ENCODE measurements at places on chromosomes 5 and 9. TPM values are rescaled to one million over a fixed set of nuclear protein-coding genes. Genes with fewer than 3 reads are reported as not detected.

The TRIO gene
- 190 TPM for total RNA-seq

DNA sequence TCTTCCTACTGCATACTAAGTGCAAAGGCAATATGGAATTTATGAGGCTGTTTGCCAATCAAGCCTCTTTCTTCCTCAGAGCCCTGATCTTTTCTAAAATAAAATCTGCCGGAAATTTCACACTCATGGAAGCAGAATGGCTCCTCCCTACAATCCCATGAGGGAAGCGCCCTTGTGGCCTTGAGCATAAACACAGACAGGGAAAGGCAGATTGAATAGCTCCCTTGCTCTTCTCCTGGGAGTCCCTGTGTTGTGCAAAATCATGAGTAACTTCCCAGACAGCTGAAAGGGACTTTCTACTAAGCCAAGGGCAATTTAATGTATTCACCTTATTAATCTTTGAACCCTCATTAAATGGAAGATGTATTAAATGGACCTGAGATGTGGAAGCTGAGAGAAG is 226.1 kb upstream of the PIK3R1 start:
- peak; percentile 19 for DNase-seq

The SLC6A18 gene
- not detected for total RNA-seq

GRCh38 chr5:94467954-94468930 is 150.2 kb downstream of the KIAA0825 start:
- DNase-seq, result no peak

The FGF18 gene
- total RNA-seq, result not detected

DNA sequence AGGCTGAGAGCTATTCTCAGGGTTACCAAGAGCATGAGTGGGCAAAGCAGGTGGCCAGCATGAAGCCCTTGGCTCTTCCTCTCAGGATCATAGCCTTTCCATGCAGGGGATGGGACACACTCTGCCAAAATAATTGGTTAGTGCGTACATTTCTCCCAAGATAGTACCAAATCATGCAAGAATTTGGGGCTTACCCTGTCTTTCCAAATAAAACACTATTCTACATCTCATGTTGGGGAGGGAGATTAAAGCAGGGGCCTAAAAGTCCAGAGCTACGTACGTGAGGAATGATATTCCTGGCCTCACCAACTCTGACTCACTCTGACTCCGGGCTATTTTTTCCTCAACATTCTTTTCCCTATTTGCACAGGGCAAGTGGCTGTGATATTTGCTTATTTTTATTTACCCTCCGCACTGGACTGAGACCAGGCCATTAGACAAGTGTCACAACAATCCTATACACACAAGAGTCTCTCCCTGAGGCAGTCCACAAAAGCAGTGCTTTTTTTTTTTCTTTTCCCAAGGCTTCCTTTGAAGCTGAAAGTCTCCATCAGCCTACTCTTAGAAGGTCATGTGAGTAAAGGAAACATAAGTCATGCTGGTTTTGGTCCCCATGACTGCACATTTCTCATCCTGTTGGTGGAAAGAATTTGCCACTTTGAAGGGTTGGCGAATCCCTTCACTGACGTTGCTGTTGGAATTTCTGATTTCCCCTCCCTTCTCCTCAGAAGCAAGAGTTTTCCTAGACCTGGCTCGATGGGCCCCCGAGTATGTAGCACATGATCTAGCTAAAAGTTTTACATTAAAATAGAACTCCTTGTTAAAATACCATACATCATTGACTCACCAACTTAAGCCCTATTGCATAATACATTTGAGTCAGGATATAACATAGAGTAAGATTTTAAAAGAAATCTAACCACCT is 40.0 kb downstream of the TMEM252 start:
- DNase-seq, result no peak

GRCh38 chr5:42400474-42400873 is 22.8 kb upstream of the GHR start:
- no peak for DNase-seq

The FAM221B gene
- not detected for total RNA-seq

DNA sequence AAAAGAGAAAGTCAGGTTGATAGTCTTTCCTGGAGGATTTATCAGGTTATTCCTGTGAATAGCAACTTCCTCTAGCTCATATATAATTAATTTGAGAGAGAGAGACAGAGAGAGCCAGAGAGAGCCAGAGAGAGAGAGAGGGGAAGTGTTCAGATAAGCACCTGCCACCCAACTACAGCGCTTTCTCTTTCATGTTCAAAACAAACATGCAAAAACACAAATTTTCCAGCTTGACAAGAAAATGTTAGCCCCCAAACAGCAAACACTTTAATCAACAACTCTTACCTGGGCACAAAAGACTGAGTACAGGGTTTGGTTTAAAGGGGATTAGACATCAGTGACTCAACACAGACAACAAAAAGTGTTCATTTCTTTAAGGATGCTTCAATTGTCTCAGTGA is 61.7 kb upstream of the PLPP6 start:
- no peak for DNase-seq

DNA sequence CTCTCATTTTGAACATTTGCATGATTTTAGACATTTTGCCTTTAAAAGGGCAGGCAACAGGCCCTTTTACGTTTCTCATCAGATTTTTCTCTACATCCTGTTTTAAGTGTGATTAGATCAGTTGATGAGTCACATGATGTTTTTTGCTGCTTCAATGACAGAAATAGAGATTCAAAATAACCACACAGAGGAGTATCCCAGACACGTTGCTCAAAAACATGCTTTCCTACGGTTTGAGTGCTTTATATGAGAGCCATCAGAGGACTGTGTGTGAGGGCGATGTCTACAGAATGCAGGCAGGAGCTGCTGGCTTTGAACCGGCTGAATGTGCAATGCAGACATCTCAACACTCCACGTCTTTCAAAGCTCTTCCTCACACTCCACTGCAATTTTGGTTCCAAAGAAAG is 42.1 kb downstream of the OTULIN start:
- peak; percentile 62 for DNase-seq

DNA sequence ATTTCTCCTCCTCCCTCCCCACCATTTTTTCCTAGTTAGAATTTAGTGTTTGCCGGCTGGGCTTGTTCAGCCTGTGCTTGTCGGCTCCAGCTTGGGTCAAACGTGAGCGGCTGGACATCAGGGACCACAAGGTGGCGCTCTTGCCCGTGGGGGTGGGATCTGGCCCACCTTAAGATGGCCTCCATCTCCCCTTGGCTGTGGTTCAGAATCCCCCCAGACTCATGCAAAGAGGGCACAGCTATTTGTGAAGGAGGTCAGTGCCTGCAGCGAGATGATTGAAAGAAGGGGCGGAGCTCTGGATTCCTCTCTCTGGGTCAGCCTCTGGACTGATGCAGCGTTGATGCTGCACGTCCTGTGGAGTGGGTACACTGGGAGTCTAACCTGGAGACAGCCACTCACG is 283.3 kb upstream of the TUT7 start:
- no peak for DNase-seq

GRCh38 chr9:113477661-113478060 is 14.1 kb downstream of the RGS3 start:
- DNase-seq, result no peak

DNA sequence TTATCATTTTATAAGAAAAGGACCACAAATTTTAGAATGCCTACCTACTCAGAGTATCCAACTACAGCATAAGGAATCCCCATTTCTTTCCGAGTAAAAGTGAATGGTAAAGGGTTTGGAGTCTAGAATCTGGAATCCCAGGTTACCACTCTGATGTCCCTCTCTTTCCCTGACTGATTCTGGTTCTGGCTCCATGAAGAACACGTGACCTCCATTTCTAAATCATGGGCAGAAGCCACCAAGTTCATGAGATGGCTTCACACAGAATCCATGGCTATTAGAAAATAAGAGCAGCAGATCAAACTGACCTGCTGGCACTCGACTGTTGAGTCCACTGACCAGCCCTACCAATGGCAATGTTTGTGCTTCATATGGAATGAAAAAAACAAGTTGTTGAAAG is 40.7 kb downstream of the PFDN1 start:
- DNase-seq, result no peak

GRCh38 chr9:110432253-110432652 is 94.6 kb upstream of the TXNDC8 start:
- no peak for DNase-seq

- no peak for DNase-seq
Measured at GRCh38 chr9:108967916-108968315, 33.7 kb downstream of the ABITRAM start.

The LPAR1 gene
- total RNA-seq, result 0.17 TPM

- peak; percentile 74 for DNase-seq
Measured at GRCh38 chr5:172902497-172903472, 56.4 kb upstream of the RPL26L1 start.

- DNase-seq, result no peak
Measured at GRCh38 chr9:125440411-125440810, 178.8 kb downstream of the GAPVD1 start.

The SLC27A6 gene
- total RNA-seq, result not detected

The MYOZ3 gene
- total RNA-seq, result 0.37 TPM

The SLC1A1 gene
- total RNA-seq, result 8.4 TPM

DNA sequence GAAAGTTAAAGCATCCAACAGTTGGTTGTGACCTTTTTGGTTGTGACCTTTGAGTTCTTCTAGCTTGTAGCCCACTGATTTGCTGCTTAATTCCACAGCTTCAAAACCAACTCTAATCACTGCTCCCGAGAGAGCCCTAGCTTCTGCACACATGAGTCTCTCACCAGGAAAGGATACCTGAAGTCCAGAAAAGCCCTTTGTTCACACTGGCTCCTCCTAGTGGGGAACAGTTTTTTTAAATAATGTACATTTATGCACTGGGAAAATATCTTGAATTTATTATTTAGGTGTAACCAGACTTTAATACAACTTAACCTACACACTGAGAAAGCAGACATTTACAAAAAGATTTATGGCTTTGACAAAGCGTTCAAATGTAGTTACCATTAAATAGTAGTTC is 120.2 kb upstream of the CCDC152 start:
- DNase-seq, result peak; percentile 13

The FBXL7 gene
- total RNA-seq, result 23.1 TPM

DNA sequence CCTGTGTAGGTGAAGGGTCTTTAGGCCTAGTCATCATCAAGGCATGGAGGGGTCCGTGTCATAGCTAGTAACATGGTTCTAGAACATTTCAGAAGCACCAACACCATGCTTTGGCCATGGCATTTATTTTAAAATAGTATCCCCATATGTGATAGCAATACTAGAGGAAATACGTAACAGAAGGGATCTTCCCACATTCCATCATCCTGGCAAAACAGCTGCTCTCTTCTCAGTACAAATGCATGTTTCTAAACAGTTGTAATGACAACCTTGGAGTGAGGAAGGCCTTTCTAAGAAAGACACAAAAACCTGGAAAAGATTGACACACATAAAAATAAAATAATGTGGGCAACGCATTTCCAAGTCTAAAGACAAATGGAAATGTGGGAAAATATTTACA is 97.6 kb downstream of the GADD45G start:
- DNase-seq, result no peak

The MPDZ gene
- total RNA-seq, result 130 TPM

DNA sequence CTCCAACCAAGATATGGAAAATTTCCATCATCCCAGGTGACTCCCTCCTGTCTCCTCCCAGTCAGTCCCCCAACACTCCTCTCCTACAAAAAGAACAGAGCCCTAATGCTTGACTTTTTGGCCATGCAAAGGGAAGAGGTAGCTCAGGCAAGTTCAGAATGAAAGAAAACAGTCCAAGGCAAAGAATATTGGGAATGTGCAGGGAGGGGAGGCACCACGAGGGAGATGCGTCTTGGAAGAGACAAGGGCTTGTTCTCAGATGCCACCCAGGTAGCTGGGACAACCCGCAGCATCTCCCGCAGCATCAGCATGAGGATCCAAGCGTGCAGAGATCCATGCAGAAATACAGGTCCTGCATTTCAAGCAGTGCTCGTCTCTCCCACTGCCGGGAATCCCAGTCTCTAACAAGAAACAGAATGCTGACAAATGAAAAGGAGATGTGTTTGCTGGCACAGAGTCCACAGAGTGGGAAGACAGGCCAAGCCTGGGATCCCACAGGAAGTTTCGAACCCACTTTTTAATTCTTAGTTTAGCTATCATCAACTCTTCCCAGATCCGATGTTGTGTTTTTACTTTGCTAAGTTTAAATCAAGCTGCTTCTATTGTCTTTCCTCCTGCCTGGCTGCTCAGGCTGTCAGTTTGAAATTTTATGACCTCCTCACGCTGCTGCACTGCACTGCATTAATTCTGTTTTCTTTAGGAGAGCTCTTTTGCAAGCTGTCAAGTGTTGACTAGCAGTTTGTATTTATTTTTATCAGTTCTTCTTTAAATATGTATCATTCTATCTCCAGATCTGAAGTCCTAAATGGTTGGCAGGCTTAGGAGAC is 86.8 kb upstream of the OSMR start:
- DNase-seq, result no peak

DNA sequence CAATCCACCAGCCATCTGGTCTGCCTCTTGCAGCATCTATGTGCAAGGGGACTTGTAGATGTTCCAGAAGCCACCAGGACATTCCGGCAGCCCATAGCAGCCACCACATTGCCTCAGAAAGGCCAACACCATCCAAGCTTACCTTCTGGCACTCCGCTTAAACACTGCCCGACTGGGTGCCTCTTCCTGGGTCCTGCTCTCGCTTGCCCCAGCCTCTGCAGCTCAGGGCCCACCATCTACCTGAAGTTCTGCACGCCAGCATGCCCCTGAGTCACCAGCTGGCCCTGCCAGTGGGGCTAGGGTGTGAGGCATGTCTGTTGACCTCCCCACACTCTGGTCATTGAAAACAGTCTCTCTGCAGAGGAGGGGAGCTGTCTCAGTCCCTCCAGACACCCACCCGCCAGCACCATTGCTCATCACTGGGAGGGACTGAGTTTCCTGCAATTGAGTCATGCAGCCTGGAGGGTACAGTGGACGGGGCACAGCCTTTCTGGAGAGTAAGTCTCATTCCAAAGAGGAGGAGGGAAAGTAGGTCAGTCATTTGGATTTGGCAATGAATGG is 16.9 kb upstream of the COL5A1 start:
- peak; percentile 36 for DNase-seq

DNA sequence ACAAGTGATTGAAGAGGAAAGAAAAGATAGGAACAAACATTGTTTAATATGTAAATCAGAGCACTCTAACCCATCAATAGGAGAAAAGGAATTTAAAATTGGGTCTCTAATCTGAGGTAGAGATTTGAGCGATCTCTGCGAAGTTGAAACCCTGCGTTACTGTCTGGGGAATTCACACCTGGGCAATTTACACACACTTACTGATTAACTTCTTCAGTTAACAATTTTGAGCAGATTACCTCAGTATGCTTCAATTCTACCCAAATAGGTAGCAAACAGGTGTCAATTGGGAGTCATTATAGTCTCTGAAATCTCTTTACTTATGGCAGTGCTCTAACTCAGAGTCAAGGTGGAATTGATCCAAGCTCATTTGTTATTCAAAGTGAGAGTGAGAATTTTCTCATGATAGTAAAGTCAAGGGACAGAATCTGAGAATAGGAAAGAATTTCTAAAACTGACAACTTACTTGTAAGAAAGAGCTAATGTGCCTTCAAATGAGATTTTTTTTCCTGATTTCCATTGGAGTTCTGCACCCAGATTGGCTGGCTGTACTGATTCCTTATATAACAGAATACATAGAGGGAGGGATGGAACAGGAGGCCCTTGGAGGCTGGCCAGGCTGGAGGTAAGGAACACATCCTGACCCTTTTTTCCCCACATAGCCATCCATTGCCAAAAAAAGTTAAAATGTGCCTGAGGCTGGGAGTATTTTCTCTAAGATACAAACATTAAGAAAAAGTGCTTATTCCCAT is 27.1 kb upstream of the IFNA14 start:
- DNase-seq, result no peak

The MCIDAS gene
- not detected for total RNA-seq
